ENCODE measurements at places on chromosomes 12 and 14. TPM values are rescaled to one million over a fixed set of nuclear protein-coding genes. Genes with fewer than 3 reads are reported as not detected.

DNA sequence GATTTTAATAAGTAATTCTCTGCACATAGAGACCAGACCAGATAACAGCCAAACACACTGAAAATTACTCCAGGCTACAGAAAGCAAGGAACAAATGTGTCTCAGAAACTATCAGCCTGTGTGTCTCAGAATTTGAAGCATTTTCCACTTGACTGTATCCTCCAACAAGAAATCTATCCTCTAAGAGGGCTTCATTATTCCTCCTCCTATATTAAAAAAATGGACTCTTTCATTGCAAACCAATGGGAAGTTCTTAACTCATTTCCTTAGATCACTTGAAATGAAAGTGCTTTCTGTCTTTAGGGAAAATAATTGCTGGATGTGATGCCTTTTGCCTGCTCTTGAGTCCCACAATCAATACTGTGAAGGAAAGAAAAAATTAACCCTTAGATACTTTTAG lies 2.3 kb downstream of the ST8SIA1 start:
- no peak overlapping the region for H3K27ac ChIP-seq
- no peaks in the 10 kb centered on the region for H3K36me3 ChIP-seq
- no peak for DNase-seq
- no peak overlapping the region for H3K4me3 ChIP-seq
- peaks cover 79% of the 10 kb centered on the region for H3K27me3 ChIP-seq
- no peaks in the 10 kb centered on the region for H3K4me1 ChIP-seq

- no peak overlapping the region for H3K4me3 ChIP-seq
- peak; percentile 20 for DNase-seq
- H3K27me3 ChIP-seq, result no peaks in the 10 kb centered on the region
- H3K4me1 ChIP-seq, result no peaks in the 10 kb centered on the region
- H3K27ac ChIP-seq, result no peak overlapping the region
Measured at GRCh38 chr14:82075566-82075965, 541.9 kb upstream of the SEL1L start.

Gene BTBD7
- total RNA-seq, result 25.3 TPM

Gene LARP4
- 17.4 TPM for total RNA-seq

Gene TTC7B
- 28.2 TPM for total RNA-seq

GRCh38 chr14:23025151-23025814 lies 9.4 kb downstream of the PSMB5 start:
- H3K27me3 ChIP-seq, result no peaks in the 10 kb centered on the region
- no peak overlapping the region for H3K4me3 ChIP-seq
- peaks cover 18% of the 10 kb centered on the region for H3K36me3 ChIP-seq
- no peak for DNase-seq
- H3K4me1 ChIP-seq, result no peaks in the 10 kb centered on the region

DNA sequence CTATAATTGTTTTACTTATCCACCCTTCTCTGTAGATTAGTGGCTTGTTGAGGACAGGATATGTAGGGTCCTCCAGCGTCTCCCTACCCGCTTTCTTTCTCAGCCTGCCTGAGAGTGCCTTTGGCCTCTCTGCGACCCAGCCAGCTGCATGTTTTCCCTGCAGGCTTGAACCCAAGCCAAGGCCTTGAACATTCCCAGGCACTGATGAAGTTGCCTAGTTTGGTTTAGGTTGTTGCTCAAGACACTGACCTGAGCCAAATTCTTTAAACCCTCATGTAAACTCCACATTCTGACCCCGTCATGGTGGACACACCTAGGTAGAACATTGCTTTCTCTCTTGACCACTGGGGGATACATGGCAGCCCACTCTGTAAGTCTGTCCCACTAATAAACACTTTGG lies 33.4 kb upstream of the TXNRD1 start:
- H3K4me3 ChIP-seq, result no peak overlapping the region
- no peaks in the 10 kb centered on the region for H3K36me3 ChIP-seq
- no peaks in the 10 kb centered on the region for H3K27me3 ChIP-seq
- H3K4me1 ChIP-seq, result peaks cover 49% of the 10 kb centered on the region
- peak overlapping the region; percentile 57 for H3K27ac ChIP-seq

DNA sequence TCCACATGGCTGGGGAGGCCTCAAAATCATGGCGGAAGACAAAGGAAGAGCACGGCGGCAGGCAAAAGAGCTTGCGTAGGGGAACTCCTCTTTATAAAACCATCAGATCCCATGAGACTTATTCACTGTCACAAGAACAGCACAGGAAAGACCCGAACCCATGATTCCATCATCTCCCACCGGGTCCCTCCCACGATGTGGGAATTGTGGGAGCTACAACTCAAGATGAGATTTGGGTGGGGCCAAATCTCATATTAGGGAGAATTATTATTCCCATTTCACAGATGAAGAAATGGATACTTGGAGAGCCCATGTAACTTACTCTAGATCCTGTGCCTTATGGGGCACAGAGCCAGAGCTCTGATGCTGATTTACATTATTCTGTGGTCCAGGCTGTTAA lies 322.6 kb downstream of the PCNX1 start:
- H3K27ac ChIP-seq, result no peak overlapping the region
- DNase-seq, result no peak
- H3K27me3 ChIP-seq, result no peaks in the 10 kb centered on the region

Gene FOXN4
- not detected for total RNA-seq

GRCh38 chr12:111864913-111865312 lies 22.9 kb downstream of the MAPKAPK5 start:
- no peak overlapping the region for H3K4me3 ChIP-seq
- no peak for DNase-seq
- H3K27ac ChIP-seq, result no peak overlapping the region
- no peaks in the 10 kb centered on the region for H3K4me1 ChIP-seq
- peaks cover 30% of the 10 kb centered on the region for H3K36me3 ChIP-seq
- no peaks in the 10 kb centered on the region for H3K27me3 ChIP-seq

GRCh38 chr12:123548107-123548506 lies 14.6 kb upstream of the RILPL1 start:
- H3K4me1 ChIP-seq, result no peaks in the 10 kb centered on the region
- no peak overlapping the region for H3K27ac ChIP-seq
- H3K27me3 ChIP-seq, result no peaks in the 10 kb centered on the region
- H3K4me3 ChIP-seq, result no peak overlapping the region
- no peak for DNase-seq

Gene CMA1
- not detected for total RNA-seq

DNA sequence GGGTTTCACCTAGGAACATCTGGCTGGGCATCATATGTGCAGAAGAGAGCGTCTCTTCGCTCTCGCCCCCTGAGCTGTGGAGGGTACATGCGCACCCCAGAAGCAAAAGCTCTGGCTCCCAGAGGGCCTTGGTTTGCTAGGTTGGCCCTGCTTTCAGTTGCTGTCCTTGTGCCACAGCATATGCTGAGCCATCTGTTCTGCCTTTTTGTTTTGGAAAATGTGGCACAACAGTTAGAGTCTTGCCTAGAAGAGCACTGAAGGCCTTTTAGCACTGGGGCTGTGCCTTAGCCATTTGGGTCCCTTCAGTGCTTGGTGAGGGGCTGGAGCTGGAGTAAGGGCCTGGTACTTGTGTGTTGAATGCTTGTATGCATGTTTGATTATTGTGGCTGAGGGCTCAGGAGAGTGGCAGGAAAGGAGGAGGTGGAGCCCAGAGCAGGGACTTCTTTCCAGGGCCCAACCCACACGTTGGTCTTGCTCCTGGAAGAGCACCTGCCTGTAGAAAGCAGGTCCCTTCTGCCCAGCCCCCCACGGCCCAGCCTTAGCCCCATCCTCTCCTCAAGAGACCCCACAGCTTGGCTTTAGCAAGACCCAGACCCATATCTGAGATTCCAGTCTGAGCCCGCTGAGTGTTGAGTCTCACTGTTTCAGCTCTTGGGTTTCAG lies 113.7 kb downstream of the SLC25A47 start:
- H3K36me3 ChIP-seq, result no peaks in the 10 kb centered on the region
- no peaks in the 10 kb centered on the region for H3K27me3 ChIP-seq
- no peak overlapping the region for H3K4me3 ChIP-seq
- DNase-seq, result no peak
- H3K4me1 ChIP-seq, result peaks cover 31% of the 10 kb centered on the region

Gene SYCP3
- total RNA-seq, result not detected

Gene C12orf56
- total RNA-seq, result 0.43 TPM

GRCh38 chr12:28767836-28768348 lies 381.2 kb upstream of the FAR2 start:
- peak; percentile 27 for DNase-seq
- no peaks in the 10 kb centered on the region for H3K27me3 ChIP-seq
- H3K36me3 ChIP-seq, result no peaks in the 10 kb centered on the region
- H3K27ac ChIP-seq, result no peak overlapping the region
- no peaks in the 10 kb centered on the region for H3K4me1 ChIP-seq

GRCh38 chr14:89108608-89109007 lies 284.2 kb downstream of the TTC8 start:
- no peak overlapping the region for H3K27ac ChIP-seq
- H3K36me3 ChIP-seq, result no peaks in the 10 kb centered on the region
- no peaks in the 10 kb centered on the region for H3K4me1 ChIP-seq
- DNase-seq, result no peak

DNA sequence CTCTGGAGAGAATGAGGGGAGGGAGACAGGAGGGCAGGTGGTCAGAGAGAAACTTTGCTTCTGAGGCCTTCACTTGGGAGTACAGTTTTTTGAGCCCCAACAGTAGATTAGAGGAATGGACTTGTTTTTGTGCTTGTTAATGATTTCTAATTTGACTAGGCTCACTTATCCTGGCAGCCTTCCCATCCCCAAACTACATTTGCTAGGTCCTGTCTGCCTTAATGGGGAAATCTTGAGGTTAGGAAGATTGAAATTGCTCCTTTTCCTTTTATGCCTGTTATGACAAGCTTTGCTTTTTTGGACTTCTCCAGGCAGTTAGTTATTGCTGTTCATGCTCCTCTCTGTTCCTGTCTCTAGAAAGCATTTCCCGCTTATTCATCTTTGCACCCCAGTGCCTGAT lies 37.7 kb downstream of the SYNE2 start:
- no peaks in the 10 kb centered on the region for H3K27me3 ChIP-seq
- H3K36me3 ChIP-seq, result no peaks in the 10 kb centered on the region
- no peak overlapping the region for H3K4me3 ChIP-seq
- H3K4me1 ChIP-seq, result peaks cover 16% of the 10 kb centered on the region

Gene TOMM20L
- total RNA-seq, result not detected

Gene MYF5
- not detected for total RNA-seq

DNA sequence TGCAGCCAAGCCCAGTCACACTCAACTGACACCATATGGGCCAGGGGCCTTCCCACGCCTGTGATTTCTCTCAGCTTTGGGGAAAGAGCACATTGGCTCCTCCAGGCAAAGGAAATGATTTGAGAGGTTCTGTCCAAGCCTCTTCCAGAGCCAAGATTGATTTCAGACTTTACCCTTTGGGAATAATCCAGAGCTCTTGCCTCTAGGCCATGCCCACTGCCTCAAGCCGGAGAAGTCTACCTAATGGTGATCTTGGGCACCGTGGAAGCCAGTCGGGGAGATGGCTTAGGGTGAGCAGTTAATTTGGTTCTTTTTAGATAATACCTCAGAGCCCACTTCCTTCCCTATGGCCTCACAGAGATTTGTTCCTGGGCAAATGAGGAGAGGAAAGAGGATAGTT lies 45.0 kb upstream of the NUAK1 start:
- H3K4me1 ChIP-seq, result no peaks in the 10 kb centered on the region
- no peaks in the 10 kb centered on the region for H3K36me3 ChIP-seq
- no peak overlapping the region for H3K27ac ChIP-seq
- no peak overlapping the region for H3K4me3 ChIP-seq
- no peak for DNase-seq

- peak; percentile 47 for DNase-seq
- H3K27me3 ChIP-seq, result no peaks in the 10 kb centered on the region
- H3K27ac ChIP-seq, result no peak overlapping the region
- no peaks in the 10 kb centered on the region for H3K36me3 ChIP-seq
- H3K4me3 ChIP-seq, result no peak overlapping the region
Measured at GRCh38 chr14:66600416-66600815, 92.5 kb downstream of the GPHN start.

GRCh38 chr12:64976131-64976530 lies 145.0 kb downstream of the WIF1 start:
- H3K4me3 ChIP-seq, result no peak overlapping the region
- H3K36me3 ChIP-seq, result no peaks in the 10 kb centered on the region
- no peak for DNase-seq
- H3K27me3 ChIP-seq, result peaks cover 14% of the 10 kb centered on the region
- no peaks in the 10 kb centered on the region for H3K4me1 ChIP-seq
- no peak overlapping the region for H3K27ac ChIP-seq

Gene KRT79
- total RNA-seq, result not detected

- peak; percentile 72 for DNase-seq
- H3K4me1 ChIP-seq, result no peaks in the 10 kb centered on the region
- no peaks in the 10 kb centered on the region for H3K27me3 ChIP-seq
- H3K36me3 ChIP-seq, result peaks cover 38% of the 10 kb centered on the region
- H3K27ac ChIP-seq, result no peak overlapping the region
- H3K4me3 ChIP-seq, result no peak overlapping the region
Measured at GRCh38 chr12:57803319-57803893, 15.1 kb downstream of the AVIL start.

DNA sequence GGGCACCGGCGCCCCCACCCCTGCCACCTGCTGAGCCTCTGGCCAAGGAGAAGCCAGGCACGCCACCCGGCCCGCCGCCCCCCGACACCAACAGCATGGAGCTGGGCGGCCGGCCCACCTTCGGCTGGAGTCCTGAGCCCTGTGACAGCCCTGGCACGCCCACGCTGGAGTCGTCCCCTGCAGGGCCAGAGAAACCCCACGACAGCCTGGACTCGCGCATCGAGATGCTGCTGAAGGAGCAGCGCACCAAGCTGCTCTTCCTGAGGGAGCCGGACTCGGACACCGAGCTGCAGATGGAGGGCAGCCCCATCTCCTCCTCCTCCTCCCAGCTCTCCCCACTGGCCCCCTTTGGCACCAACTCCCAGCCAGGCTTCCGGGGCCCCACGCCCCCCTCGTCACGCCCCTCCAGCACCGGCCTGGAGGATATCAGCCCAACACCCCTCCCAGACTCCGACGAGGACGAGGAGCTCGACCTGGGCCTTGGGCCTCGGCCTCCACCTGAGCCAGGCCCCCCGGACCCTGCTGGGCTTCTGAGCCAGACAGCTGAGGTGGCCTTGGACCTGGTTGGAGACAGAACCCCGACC lies 6.5 kb downstream of the SETD1B start:
- H3K4me3 ChIP-seq, result peak overlapping the region; percentile 76
- peaks cover 9% of the 10 kb centered on the region for H3K36me3 ChIP-seq
- H3K4me1 ChIP-seq, result peaks cover 24% of the 10 kb centered on the region

DNA sequence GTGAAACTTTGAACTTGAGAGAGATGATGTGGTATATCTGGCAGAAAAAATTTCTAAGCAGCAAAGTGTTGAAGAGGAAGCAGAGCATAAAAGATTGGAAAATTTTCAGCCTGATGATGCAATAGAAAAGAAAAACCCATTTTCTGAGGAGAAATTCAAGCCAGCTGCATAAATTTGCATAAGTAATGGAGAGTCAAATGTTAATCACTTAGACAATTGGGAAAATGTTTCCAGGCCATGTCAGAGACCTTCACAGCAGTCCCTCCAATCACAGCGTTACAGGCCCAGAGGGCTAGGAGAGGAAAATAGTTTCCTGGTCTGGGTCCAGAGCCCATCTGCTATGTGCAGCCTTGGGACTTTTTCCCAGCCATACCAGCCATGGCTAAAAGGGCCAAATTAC lies 469.0 kb upstream of the FOXG1 start:
- DNase-seq, result no peak
- H3K27ac ChIP-seq, result no peak overlapping the region
- no peaks in the 10 kb centered on the region for H3K27me3 ChIP-seq
- no peaks in the 10 kb centered on the region for H3K36me3 ChIP-seq
- H3K4me3 ChIP-seq, result no peak overlapping the region

GRCh38 chr14:102500158-102500662 lies 9.4 kb downstream of the ANKRD9 start:
- no peak overlapping the region for H3K4me3 ChIP-seq
- peak; percentile 90 for DNase-seq
- peaks cover 12% of the 10 kb centered on the region for H3K4me1 ChIP-seq
- H3K36me3 ChIP-seq, result no peaks in the 10 kb centered on the region
- no peaks in the 10 kb centered on the region for H3K27me3 ChIP-seq
- H3K27ac ChIP-seq, result peak overlapping the region; percentile 88

Gene PPP1R3E
- total RNA-seq, result 4.3 TPM

All from GM23248 (cell line).